ENCODE measurements at places on chromosomes 6 and 20.

DNA sequence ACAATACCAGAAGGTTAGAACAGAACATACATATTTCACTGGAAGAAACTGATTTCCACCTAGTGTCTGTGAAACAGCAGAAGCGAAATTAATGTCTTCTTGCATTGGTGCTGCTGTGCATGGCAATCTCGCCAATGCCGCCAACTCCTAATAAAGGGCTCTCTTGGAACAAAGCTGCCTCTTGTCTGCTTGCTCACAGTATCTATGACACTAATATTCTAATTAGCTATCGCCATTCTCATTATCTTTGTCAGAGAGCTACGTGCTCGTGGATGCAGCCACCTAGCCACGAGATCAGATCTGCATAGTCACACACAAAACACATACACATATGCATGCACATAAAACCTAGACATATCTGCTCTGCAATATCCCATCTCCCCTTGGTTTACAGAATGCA is 145.9 kb upstream of the OLIG3 start:
- no peak for DNase-seq

- DNase-seq = no peak
Measured at GRCh38 chr6:157449610-157450009, 68.6 kb downstream of the ZDHHC14 start.

- no peak for DNase-seq
Measured at GRCh38 chr6:112343390-112343789, 3.7 kb upstream of the RFPL4B start.

DNA sequence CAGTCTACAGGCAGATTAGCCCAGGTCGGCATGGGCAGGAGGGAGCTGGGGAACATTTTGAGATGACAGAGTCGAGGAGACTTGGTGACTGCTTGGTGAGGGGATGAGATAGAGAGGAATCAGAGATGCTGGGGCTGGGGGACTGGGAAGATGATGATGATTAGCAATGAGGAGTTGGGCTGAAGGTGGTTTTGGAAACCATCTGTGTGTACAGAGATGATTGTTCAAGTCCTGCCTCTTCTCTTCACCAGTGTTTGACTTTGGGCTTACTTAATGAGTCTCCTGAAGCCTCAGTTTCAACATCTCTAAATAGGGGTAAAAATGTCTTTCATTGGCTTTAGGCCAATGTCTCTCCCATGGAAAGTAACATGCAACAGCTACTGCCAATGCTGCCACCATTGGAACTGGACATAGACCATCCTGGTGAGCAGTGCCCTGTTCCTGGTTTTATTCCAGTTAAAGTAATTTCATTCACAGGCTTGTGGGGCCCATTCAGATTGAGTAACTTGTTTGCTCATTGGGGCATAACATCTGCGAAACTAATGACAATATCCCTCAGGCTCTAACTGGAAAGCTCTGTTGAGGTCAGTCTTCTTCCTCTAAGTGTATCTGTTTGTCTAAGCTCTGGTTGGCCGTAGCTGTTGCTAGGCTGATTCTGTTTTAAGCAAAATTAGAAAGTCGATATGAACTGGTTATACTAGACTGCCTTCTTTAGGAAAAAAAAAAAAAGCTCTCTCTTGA is 99.1 kb downstream of the ARMC2 start:
- DNase-seq = no peak

DNA sequence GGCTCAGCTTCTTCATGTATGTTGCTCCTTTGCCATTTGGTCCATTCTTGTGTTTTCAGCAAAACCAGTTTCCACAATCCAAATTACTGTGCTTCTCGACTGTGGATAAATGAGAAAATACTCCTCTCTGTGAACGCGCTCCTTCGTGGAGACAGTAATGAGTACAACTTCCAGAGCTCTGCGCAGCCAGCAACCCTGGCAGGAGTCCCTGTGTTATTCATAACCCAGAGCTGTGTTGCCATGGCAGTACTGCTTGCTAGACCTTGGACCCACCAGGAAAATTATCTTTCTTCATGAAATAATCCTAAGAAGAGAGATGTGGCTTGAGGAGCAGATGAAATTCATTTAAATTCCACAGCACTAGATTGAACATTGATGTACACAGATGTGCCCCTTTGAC is 73.7 kb downstream of the SLC22A3 start:
- DNase-seq = no peak

DNA sequence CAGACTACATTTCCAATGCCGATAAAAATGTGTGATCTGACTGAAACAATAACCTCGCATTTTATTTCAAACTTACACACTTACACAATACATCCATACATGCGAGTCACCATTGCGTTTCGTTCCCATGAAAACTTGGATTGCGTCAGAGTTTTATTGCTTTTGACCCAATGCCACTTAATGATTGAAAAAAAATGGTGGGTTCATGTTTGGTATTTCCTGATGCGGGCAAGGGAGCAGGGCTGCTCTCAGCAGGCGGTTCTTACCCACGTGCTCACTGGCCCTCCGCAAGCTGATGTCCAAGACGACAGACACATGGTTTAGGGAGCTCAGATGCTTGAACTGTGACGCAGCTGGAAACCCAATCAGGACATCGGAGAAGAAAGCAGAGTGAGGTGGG is 281.0 kb upstream of the SULF2 start:
- no peak for DNase-seq

DNA sequence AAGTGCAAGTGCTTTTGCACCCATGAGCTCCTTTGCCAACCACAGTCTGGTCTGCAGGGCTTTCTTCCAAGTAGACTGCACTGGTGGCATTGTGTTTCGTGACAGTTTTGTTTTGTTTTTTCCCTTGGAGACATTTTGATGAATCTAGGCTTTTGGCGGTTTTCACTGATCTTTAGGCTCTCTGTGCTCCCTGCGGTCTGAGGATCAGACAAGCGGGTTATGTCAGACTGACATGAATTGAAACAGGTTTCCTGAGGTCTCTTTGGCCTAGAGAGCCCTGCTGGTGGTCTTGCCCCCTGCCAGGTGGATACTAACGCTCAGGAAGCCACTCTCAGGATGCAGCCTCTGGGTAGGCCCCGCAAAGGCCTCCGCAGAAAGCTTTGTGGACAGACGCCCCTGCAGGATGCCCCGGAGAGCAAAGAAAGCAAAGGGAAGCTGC is 555.4 kb upstream of the AGPAT4 start:
- no peak for DNase-seq

DNA sequence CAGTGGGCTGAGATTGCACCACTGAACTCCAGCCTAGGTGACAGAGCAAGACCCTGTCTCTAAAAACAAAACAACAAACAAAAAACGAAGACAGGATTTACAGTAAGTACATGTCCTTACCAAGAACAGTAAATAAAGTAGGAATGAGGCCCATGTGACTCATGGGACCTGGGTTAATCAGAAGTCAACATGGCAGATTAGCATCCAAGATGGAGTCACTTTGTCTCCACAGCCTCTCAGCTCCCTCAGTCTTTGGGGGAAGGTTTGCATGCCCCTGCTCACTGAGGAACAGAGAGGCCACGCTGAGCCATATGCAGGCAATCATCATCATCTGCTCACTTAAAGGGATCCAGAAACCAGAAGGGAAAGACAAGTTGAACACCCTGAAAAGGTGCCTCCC is 7.8 kb upstream of the MUC22 start:
- no peak for DNase-seq

DNA sequence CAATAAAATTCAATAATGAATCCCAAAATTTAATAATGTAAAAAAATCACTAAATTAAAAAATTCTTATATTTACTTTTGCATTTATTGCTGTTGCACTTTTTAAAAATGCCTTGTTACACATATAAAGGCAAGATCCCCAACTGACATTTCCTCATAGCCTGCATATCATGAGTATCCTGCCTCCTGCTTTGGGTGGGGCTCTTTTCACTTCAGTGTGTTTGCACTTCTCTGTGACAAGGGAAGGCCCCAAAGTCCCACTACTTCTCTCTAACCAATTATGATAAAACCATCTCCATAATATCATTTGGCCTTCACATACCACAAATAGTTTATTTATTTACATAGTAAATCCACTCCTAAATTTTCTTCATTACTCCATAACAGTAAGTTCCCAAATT is 446.1 kb upstream of the MARCKS start:
- DNase-seq = no peak

DNA sequence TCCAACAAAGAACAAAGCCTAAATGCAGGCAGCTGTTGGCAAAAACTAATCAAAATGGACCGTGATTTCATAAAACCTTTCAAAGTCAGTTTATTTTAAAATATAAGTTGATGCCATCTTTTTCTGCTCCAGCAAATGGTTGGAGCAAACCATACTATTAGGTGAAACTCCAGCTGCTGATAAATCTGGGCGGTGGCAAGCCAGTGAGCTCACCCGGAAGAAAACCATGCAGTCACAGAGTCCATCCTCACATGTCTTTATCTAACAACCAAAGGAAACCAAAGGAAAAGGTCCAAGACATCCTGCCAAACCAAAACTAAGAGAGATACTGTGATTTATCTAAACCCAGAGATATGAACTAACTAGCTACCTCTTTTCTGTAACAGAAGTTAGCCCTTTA is 72.6 kb downstream of the HIVEP2 start:
- DNase-seq = no peak

DNA sequence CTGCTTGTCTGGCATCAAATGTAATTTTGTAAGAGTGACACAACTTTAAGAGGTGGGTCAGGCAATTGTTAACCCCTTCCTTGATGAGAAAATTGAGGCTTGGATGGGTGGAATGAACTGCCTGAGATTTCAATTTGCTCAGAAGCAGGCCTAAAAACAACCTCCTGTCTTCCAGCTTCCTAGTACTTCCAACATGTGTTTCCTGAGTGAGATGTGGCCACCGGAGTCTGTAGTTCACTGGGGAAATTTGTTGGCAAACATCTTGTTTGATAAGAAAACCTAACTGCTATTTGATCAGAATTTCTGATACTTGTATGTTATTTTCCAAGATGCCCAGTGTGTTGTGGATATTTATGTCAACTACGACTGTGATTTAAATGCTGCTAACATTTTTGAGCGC is 51.3 kb downstream of the ARFGEF2 start:
- no peak for DNase-seq

- DNase-seq = no peak
Measured at GRCh38 chr6:148981515-148981914, 234.7 kb downstream of the UST start.

DNA sequence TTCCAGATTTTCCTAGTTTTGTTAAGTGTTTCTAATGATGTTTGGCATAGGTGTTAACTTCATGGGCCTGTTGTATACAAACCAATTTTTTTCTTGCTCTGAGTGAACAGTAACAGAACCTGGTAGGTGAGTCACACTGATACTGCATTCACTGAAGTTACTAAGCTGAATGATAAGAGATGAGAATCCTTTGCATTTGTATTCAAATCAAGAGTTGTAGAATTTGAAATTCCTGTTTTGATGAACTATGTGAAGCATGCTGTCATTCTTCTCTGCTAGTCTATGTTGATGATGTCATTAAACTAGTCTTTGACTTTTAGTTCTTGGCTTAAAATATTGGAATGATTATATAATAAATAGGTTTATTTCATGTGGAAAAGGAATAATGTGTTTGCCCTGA is 37.9 kb downstream of the PTPRA start:
- DNase-seq = no peak

- DNase-seq = no peak
Measured at GRCh38 chr6:149363154-149363553, 36.9 kb upstream of the SUMO4 start.

DNA sequence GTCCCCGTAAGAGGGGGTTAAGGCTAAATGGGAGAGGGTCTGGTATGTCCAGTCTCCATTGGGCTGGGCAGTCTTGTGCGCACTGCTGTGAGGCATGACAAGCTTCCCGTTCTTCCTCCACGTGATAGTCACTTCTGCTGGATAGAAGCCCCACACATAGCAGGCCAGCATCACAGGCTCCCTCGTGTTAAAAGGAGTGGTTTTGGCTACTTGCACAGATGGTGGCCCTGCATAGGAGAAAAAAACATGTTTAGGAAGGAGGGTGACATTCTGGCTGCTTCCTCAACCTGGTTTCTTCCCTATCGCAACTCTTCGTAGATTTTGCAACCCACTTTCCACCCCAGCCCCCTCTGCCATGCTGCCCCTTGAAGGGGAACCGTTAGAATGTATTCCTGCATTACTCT is 3.6 kb downstream of the HLA-DMB start:
- no peak for DNase-seq

DNA sequence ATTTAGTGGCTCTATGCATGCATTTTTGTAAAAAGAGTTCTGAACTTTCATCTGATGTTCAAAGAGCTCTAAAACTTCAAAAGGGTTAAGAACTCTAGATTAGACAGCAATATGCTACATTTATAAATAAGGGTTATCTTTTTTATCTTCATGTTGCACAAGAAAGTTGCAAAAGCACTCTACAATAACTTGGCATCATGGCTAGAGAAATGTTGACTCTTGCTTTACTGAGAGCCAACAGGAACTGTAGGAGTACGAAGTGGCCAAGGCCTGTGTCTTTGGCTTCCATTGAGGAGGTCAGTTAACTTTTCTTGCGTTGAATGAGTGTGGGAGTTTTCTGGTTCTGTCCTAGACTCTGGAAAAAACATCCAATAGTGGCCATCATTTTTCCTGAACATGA is 516.9 kb downstream of the TFAP2B start:
- no peak for DNase-seq

DNA sequence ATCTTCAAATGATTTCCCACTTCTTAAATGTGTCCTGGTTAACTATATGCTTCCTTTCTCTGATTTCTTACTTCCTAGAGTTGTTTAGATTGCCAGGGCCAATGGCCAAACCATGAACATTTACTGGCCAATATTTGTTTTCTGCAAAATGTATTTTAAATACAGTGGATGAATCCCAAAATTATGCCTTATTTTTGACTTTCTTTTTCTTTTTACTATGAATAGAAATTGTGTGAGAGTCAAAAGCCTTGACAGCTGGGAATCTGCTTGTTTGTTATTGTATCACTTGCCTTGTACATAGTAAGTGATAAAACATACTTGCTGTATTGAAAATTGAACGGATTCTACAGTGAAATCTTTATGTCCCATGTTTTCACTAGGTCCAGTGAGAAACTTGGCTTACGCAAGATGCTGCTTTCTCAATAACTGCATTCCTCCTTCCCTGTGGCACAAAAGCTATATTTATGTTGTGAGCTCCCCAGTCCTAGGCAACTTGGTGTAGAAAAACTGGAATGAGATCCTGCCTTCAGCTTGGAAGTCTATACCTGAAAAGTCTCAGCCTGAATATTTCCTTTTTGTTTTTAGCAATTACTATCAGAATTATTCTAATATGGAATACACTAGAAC is 295.2 kb downstream of the EPHA7 start:
- DNase-seq = no peak

DNA sequence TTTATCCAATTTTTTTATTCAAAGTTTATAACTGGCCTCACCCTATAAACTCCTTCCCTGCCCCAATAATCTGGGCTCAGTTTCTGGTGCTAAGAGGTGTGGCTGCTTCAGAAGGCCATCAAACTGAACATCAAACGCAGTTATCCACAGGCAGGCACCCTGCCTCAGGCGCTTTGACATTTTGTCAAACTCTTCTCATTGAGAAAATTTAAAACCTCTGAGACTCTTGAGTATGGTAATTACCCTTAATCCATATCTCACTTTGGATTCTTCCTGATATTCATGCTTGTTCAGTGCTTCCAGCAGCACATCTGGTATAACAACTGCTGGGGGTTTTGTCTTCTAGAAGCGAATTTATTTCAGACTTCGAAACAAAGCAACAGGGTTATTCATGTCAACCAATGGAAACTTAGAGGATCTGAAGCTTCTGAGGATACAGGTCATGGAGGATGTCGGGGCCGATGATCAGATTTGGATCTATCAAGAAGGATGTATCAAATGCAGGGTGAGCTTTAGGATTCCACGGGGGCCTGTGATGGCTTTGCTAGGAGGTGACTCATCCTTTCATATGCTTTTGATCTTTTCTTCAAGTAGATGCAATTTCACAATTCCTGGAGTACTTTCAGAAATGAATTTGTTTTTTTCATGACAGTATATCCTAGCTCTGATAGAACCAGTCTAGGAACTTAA is 68.2 kb downstream of the RTN4IP1 start:
- no peak for DNase-seq

- no peak for DNase-seq
Measured at GRCh38 chr20:3553663-3554062, 82.8 kb downstream of the ATRN start.
